Glutamatergic neuron (in vitro differentiated cells): ENCODE measurements at places on chromosomes 3 and 15. TPM values are rescaled to one million over a fixed set of nuclear protein-coding genes. Genes with fewer than 3 reads are reported as not detected.

PEX11A gene
- total RNA-seq, result 1.1 TPM

IQCH gene
- total RNA-seq, result 4.5 TPM

PRTG gene
- total RNA-seq, result 19.4 TPM

- no peaks in the 10 kb centered on the region for H3K4me1 ChIP-seq
- H3K27me3 ChIP-seq, result no peaks in the 10 kb centered on the region
- no peak overlapping the region for H3K4me3 ChIP-seq
- no peaks in the 10 kb centered on the region for H3K36me3 ChIP-seq
Measured at GRCh38 chr15:49439678-49440395, 16.8 kb downstream of the FGF7 start.

DNA sequence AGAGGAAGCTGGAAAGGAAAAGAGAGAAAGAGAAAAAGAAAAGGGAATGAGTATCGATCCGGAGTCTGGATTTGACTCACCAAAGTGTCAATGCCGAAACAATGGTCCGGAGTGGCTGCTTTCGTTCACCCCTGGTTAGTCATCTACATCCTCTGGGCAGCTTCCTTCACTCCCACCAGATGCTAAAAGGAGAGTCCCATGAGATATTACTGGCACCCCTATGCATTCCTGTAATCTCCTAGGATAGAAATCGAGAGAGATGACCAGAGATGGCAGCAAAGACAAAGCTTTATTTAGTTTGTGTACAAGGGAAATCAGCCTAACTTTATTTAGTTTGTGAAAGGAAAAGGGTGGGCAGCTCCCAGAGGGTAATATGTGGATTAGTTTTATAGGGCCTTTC lies 622.2 kb downstream of the ZPLD1 start:
- H3K36me3 ChIP-seq, result no peaks in the 10 kb centered on the region
- no peak overlapping the region for H3K27ac ChIP-seq
- peaks cover 4% of the 10 kb centered on the region for H3K27me3 ChIP-seq
- H3K4me3 ChIP-seq, result no peak overlapping the region
- H3K4me1 ChIP-seq, result peaks cover 28% of the 10 kb centered on the region
- no peak for DNase-seq

GRCh38 chr15:100890850-100891249 lies 11.2 kb downstream of the ALDH1A3 start:
- no peak overlapping the region for H3K27ac ChIP-seq
- H3K4me1 ChIP-seq, result no peaks in the 10 kb centered on the region
- H3K4me3 ChIP-seq, result no peak overlapping the region

GRCh38 chr15:45391746-45392583 lies 13.6 kb upstream of the GATM start:
- peaks cover 5% of the 10 kb centered on the region for H3K4me1 ChIP-seq
- H3K27me3 ChIP-seq, result peaks cover 1% of the 10 kb centered on the region
- H3K4me3 ChIP-seq, result no peak overlapping the region

- H3K4me3 ChIP-seq, result no peak overlapping the region
- peaks cover 59% of the 10 kb centered on the region for H3K4me1 ChIP-seq
Measured at GRCh38 chr15:91196768-91197167, 96.7 kb downstream of the SV2B start.

LEKR1 gene
- total RNA-seq, result 0.56 TPM

DNA sequence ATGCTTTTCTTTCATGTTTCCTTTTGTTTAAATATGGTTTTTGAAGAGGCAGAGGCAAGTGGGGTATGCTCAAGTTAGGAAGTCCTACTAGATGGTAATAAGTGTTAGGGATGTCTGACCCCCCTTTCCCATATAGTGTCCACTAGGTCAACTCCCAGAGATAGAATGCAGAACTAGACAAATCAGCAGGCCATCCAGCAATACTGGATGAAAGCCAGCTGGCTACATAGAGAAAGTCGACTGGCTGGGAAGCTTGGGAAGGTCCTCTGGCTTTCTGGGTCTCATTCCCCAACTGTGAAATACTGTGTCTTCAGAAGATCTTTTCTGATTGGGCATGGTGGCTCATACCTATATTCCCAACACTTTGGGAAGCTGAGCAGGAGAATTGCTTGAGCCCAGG lies 113.8 kb downstream of the SNRK start:
- no peak overlapping the region for H3K4me3 ChIP-seq
- H3K4me1 ChIP-seq, result no peaks in the 10 kb centered on the region
- no peak for DNase-seq
- no peak overlapping the region for H3K27ac ChIP-seq
- no peaks in the 10 kb centered on the region for H3K27me3 ChIP-seq

ACTC1 gene
- total RNA-seq, result 19.6 TPM

- no peak for DNase-seq
- no peak overlapping the region for H3K27ac ChIP-seq
Measured at GRCh38 chr3:70400194-70400593, 87.8 kb upstream of the MDFIC2 start.

- H3K36me3 ChIP-seq, result no peaks in the 10 kb centered on the region
- no peaks in the 10 kb centered on the region for H3K4me1 ChIP-seq
- H3K27ac ChIP-seq, result no peak overlapping the region
- H3K27me3 ChIP-seq, result peaks cover 2% of the 10 kb centered on the region
Measured at GRCh38 chr3:187713504-187713903, 11.1 kb upstream of the RTP2 start.

- H3K27me3 ChIP-seq, result no peaks in the 10 kb centered on the region
- no peak overlapping the region for H3K4me3 ChIP-seq
- DNase-seq, result no peak
- H3K27ac ChIP-seq, result no peak overlapping the region
Measured at GRCh38 chr3:58899159-58899952, 150.5 kb downstream of the CFAP20DC start.

GRCh38 chr3:121252676-121253075 lies 293.1 kb downstream of the POLQ start:
- H3K27ac ChIP-seq, result no peak overlapping the region
- no peak for DNase-seq
- no peaks in the 10 kb centered on the region for H3K36me3 ChIP-seq

GOLGA8T gene
- not detected for total RNA-seq

GRCh38 chr15:74584779-74585178 lies 30.9 kb upstream of the CLK3 start:
- no peak for DNase-seq
- peaks cover 61% of the 10 kb centered on the region for H3K4me1 ChIP-seq
- H3K36me3 ChIP-seq, result peaks cover 8% of the 10 kb centered on the region
- H3K27ac ChIP-seq, result no peak overlapping the region

ZNF710 gene
- total RNA-seq, result 25.2 TPM

RETNLB gene
- total RNA-seq, result not detected

DNA sequence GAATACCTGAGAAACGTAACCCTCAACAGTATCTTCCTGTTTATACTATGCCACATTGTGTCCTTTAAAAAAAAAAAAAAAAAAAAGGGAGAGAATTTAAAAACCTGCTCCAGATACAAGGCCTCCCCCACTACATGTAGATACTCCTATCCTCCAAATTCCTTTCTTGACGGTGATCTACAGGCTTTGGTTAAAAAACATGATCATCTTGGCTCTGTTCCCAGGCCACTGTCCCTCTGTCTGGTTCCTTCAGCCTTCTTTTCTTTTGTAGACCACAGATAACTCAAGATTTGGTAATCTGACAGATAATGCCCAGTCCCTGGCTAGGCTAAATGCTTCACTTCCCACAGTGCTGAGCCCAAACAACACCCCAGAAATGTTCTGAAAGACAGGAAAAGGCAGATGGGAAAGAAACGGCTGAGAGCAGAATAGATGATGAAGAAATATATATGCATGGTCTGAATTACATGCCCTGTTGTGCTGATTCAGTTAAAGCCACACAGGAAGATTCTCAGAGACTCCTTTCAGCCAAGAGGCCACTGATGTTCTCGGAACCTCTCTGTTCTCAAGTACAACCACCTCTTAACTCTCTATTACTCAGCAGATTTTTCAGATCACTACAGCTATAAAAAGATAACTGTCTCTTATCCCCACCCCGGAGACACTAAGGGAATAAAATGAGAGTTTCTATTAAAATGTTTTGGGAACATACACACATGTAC lies 48.3 kb downstream of the NPTN start:
- peaks cover 10% of the 10 kb centered on the region for H3K36me3 ChIP-seq
- peaks cover 3% of the 10 kb centered on the region for H3K27me3 ChIP-seq
- H3K4me1 ChIP-seq, result no peaks in the 10 kb centered on the region
- H3K27ac ChIP-seq, result peak overlapping the region; percentile 18
- H3K4me3 ChIP-seq, result no peak overlapping the region

- peaks cover 4% of the 10 kb centered on the region for H3K4me1 ChIP-seq
- H3K27ac ChIP-seq, result no peak overlapping the region
- H3K27me3 ChIP-seq, result no peaks in the 10 kb centered on the region
- H3K36me3 ChIP-seq, result no peaks in the 10 kb centered on the region
Measured at GRCh38 chr3:193148688-193149473, 92.1 kb upstream of the PLAAT1 start.

CHRD gene
- 47.1 TPM for total RNA-seq

DNA sequence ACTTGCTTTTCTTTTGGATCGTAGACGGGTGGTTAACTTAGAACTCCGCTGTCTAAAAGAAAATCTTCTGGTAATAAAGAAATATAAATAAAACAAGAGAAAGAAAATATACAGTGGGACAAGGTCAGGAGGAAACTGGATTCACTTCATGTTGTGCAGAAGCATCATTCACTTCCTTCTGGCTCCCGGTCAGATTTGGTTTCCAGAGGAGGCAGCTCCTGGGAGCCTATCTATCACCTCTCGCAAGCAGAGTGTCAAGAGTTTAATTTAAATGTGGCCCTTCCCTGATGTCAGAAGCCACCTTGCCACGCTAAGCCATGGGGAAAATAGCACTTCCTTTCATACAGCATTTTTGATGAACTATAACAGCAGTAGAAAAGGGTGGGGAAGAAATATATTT lies 139.1 kb downstream of the NSMCE3 start:
- H3K27ac ChIP-seq, result no peak overlapping the region
- DNase-seq, result no peak

GRCh38 chr3:40975711-40976121 lies 223.6 kb upstream of the CTNNB1 start:
- H3K4me1 ChIP-seq, result peaks cover 7% of the 10 kb centered on the region
- DNase-seq, result no peak
- H3K27ac ChIP-seq, result no peak overlapping the region
- no peaks in the 10 kb centered on the region for H3K36me3 ChIP-seq
- H3K27me3 ChIP-seq, result no peaks in the 10 kb centered on the region

GRCh38 chr15:81812456-81812855 lies 233.4 kb downstream of the MEX3B start:
- peaks cover 9% of the 10 kb centered on the region for H3K36me3 ChIP-seq
- H3K27me3 ChIP-seq, result no peaks in the 10 kb centered on the region
- no peak overlapping the region for H3K4me3 ChIP-seq
- no peak overlapping the region for H3K27ac ChIP-seq
- H3K4me1 ChIP-seq, result peaks cover under 1% of the 10 kb centered on the region

DNA sequence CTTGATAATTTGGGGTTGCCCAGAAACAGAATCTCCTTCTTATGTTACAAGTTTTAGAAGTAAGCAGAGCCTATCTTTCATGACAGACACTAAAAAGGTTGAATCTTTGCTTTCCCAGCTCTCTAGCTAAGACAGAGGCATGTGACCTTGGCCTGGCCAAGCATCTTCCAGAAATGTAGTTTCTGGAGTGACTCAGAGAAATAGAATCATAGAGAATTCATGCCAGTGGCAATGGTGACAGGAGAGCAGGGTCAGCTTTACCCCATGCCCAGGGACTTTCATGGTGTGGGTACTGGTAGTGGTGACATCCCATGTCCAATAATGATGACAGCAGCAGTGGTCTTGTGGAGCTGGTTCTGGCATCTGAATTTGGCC lies 4.0 kb upstream of the PARP6 start:
- no peaks in the 10 kb centered on the region for H3K36me3 ChIP-seq
- H3K4me1 ChIP-seq, result peaks cover 2% of the 10 kb centered on the region

DNA sequence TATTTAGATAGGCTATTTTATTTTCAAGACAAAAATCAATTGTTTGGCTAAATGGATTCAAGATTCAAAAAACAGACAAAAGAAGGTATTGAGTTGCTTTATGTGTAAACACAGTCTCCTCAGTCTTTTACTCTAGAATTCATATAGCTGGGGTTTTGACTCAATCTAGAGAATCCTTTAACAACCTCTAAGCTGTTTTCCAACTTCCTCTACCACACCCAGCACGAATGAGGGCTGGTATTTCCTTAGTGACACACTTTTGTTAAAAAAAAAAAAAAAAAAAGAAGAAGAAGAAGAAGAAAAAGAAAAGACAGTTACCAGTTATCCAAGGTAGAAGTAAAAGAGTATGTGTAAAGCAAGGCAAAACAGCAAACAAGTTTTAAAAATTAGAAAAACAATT lies 732.8 kb upstream of the GOLIM4 start:
- H3K4me3 ChIP-seq, result no peak overlapping the region
- H3K4me1 ChIP-seq, result peaks cover 7% of the 10 kb centered on the region
- H3K27me3 ChIP-seq, result peaks cover 4% of the 10 kb centered on the region
- H3K36me3 ChIP-seq, result no peaks in the 10 kb centered on the region

MYO5A gene
- 61.0 TPM for total RNA-seq

CPEB1 gene
- 15.2 TPM for total RNA-seq

C3orf85 gene
- not detected for total RNA-seq

- H3K27me3 ChIP-seq, result peaks cover 9% of the 10 kb centered on the region
- H3K27ac ChIP-seq, result no peak overlapping the region
- no peaks in the 10 kb centered on the region for H3K36me3 ChIP-seq
- peaks cover 53% of the 10 kb centered on the region for H3K4me1 ChIP-seq
- no peak for DNase-seq
Measured at GRCh38 chr3:193236599-193236998, 4.4 kb upstream of the PLAAT1 start.

DNA sequence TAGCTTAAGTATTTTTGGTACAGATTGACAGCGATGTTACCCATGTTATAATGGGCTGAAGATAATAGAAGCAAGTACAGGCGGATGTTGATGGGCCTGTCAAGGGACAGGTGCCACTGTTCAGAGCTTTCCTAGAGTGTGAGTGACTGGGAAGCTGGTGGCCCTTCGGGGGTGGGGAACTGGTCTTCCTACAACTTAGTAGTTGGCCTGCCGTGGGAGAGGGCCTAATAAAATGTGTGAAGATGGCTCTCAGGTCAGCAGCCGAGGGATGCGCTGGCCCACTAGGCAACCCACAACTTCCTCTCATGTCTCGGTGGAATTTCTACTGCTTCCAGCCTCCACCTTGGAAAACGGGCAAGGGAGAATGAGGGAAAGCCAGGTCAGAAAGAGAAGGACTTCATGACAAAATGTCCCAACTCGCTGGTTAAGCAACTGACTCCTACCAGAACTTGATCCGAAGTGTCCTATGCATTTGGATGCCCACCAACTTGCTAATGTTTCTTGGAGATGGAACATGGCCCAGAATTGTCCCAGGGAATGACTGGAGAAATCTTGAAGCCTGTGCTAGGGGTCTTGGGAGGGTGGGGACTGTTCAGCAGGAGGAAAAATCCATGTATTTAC lies 1.4 kb downstream of the GYG1 start:
- peaks cover 3% of the 10 kb centered on the region for H3K4me1 ChIP-seq
- peak overlapping the region; percentile 81 for H3K27ac ChIP-seq
- DNase-seq, result no peak
- H3K4me3 ChIP-seq, result peak overlapping the region; percentile 87

GRCh38 chr3:72519946-72520604 lies 328.2 kb downstream of the SHQ1 start:
- no peaks in the 10 kb centered on the region for H3K36me3 ChIP-seq
- no peak overlapping the region for H3K4me3 ChIP-seq
- no peaks in the 10 kb centered on the region for H3K27me3 ChIP-seq
- no peak for DNase-seq
- peaks cover 2% of the 10 kb centered on the region for H3K4me1 ChIP-seq
